ENCODE measurements at places on chromosomes 11 and 22.

- H3K4me3 ChIP-seq, result no peak overlapping the region
- H3K36me3 ChIP-seq, result peaks cover 7% of the 10 kb centered on the region
- no peaks in the 10 kb centered on the region for H3K4me1 ChIP-seq
- H3K27me3 ChIP-seq, result no peaks in the 10 kb centered on the region
- DNase-seq, result no peak
Observed at GRCh38 chr22:49617866-49618676, 209.6 kb downstream of the BRD1 start.

- no peak for DNase-seq
- no peaks in the 10 kb centered on the region for H3K4me1 ChIP-seq
- no peak overlapping the region for H3K4me3 ChIP-seq
- H3K36me3 ChIP-seq, result peaks cover 46% of the 10 kb centered on the region
- H3K27ac ChIP-seq, result no peak overlapping the region
Observed at GRCh38 chr11:43895601-43896000, 15.0 kb downstream of the ALKBH3 start.

GRCh38 chr22:22769434-22770279 is 118.0 kb upstream of the IGLL5 start:
- no peaks in the 10 kb centered on the region for H3K4me1 ChIP-seq
- no peaks in the 10 kb centered on the region for H3K36me3 ChIP-seq
- peaks cover 59% of the 10 kb centered on the region for H3K27me3 ChIP-seq
- H3K4me3 ChIP-seq, result no peak overlapping the region
- DNase-seq, result no peak

DNA sequence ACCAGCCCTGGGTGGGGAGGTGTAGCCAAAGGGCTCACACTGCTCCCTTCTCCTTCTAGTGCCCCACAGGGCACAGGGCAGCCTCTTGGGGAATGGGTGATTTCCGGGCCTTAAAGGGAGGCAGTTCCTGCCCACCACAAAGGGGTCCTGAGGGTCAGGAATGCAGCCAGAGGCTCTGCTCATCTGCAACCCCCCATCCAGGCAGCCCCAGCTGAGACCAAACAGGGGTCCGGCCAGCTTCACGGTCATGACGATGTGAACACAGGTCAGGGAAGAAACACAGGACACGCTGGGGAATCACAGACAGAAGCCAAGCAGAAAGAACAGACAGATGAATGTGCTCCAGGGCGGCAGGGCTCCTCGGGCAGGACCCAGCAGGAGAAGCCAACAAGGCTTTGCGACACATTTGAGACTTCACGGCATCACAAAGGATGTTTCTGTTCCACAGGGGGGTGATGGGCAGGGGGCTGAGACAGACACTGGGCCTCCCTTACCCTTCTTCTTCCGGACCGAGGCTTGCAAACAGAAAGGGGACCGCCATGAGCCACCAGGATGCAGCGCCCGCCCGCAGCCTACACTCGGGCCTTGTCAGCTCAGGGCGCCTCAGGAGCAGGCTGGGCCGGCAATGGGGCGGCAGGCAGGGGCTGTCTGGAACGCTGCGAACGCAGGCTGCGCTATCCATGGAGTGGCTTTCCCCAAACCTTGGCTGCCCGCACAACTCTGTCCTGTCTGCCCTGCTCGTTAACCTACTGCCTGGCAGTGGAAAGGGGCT is 101.9 kb downstream of the CTTN start:
- no peaks in the 10 kb centered on the region for H3K27me3 ChIP-seq
- no peak overlapping the region for H3K4me3 ChIP-seq
- no peak overlapping the region for H3K27ac ChIP-seq
- H3K4me1 ChIP-seq, result no peaks in the 10 kb centered on the region
- H3K36me3 ChIP-seq, result no peaks in the 10 kb centered on the region

DNA sequence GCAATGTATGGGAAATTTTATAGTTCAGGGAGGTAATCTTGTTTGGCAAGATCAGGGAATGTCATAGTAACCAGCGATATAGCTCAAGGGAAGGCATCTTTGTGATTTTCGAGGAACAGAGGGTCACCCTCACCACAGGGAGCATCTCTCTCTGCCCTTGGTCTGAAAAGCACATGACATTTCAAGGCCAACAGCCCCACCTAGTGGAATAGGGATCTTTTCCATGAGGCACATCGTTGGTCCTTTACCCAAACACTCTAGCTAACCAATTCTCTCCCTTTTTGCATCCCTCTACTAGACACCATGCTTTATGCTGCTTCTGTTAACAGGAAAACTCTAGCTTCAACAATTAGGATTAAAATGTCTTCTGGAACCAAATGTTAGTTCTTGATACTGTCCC is 179.0 kb downstream of the GRM5 start:
- no peak overlapping the region for H3K4me3 ChIP-seq
- H3K4me1 ChIP-seq, result peaks cover 3% of the 10 kb centered on the region
- peaks cover 19% of the 10 kb centered on the region for H3K36me3 ChIP-seq

DNA sequence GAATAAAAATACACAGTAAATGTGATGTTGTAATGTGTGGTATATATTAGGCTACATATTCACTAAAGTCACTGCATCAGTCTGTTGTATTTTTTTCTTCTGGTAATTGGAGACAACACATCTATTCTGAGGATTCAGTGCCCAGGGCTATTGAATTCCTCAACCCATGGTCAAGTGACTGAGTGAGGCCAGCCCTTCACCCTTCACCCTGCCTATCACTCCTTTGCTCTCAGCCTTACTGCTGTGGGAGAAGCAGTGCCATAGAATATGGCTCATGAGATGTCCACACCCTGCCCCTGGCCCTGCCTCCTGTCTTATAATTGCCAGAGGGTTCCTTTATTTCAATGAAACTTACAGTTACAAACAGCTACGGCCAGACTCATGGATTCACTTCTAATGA is 295.6 kb downstream of the NTM start:
- no peak for DNase-seq
- H3K27ac ChIP-seq, result no peak overlapping the region
- no peak overlapping the region for H3K4me3 ChIP-seq
- no peaks in the 10 kb centered on the region for H3K36me3 ChIP-seq

- no peak overlapping the region for H3K4me3 ChIP-seq
- H3K36me3 ChIP-seq, result no peaks in the 10 kb centered on the region
- no peak overlapping the region for H3K27ac ChIP-seq
- no peaks in the 10 kb centered on the region for H3K4me1 ChIP-seq
Observed at GRCh38 chr11:130076778-130077481, 7.2 kb downstream of the APLP2 start.

DNA sequence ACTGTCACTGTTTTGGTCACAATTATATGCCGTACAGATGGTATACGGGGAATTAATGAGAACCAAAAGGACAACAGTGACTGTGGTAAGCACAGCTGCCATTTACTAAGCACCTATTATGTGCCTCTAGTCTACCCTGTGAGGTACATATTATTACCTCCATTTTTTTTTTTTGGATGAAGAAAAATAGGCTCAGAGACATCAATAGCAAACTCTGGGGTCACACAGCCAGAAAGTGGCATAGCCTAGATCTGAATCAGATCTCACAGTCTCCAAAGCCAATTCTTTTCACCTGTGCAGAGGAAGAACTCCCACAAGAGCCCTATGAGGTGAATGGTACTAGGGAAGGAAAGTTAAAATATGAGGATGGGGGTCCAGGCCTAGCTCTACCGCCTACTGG is 68.9 kb downstream of the USP35 start:
- peaks cover 1% of the 10 kb centered on the region for H3K36me3 ChIP-seq
- H3K27ac ChIP-seq, result no peak overlapping the region
- DNase-seq, result no peak

DNA sequence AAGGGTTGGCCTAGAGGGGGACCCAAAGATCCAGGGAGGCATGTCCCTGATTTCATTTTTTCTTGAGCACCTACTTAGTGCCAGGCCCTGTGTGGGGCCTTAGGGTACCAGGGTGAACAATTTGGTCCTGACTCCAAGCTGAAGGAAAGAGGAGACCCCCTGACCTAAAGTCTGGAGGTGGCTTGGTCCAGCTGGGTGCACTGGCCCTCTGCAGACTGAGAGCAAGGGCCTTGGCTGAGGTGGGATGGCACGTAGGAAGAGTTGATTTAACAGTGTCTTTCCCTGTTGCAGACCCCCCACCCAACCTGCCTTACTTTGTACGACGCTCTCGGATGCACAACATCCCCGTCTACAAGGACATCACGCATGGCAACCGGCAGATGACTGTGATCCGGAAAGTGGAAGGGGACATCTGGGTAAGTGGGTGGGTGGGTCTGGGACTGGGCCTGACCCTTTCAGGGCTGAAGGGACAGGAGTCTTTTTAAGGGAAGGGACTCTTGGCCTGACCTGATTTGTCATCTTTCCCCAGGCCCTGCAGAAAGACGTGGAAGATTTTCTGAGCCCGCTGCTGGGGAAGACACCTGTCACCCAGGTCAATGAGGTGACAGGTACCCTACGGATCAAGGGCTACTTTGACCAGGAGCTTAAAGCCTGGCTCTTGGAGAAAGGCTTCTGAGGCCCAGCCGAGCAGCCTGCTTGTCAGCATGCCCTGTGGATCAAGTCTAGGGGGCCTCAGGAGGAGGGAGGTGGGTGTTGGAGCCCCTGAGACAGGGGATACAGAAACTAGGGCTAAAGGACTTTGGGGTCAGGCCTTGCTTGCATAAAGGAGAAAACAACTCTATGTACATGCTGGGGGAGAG is 3.3 kb downstream of the MRPL49 start:
- no peaks in the 10 kb centered on the region for H3K27me3 ChIP-seq
- no peak for DNase-seq

- no peaks in the 10 kb centered on the region for H3K27me3 ChIP-seq
- no peaks in the 10 kb centered on the region for H3K36me3 ChIP-seq
- no peak overlapping the region for H3K27ac ChIP-seq
- DNase-seq, result peak; percentile 9
- H3K4me3 ChIP-seq, result no peak overlapping the region
Observed at GRCh38 chr22:48948575-48949170, 879.0 kb downstream of the BRD1 start.

DNA sequence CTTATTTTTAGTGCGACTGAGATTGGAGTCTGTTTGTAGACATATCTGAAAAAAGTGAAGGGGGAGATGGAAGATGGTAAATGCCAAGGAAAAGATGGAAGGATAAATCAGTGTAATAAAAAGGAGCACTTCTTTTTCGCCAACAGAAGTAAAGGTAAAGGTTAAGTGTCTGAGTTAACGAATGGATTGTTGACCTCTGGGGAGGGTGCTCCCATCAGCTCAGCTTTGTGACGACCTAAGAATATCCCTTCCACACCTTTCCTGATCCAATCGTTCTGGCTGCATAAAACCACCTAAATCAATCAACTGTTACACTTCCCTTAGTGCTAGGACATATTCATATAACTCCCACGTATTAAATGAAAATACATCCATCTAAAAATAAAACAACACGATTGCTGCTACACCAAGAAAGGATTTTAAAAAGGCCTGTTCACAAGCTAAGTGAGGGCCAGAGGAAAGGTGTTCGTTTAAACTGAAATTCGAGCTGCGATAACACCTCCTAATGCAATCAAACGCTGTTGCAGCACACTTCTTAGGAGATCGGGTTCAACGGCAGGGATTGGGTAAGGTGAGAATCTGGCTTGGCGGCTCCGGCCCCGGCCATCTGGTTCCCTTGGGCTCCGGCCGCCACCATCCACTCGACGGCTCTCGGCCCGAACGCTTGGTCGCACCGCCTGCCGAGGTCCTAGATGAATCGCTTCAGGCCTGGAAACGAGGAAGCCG is 658 bp downstream of the C11orf71 start:
- H3K4me3 ChIP-seq, result peak overlapping the region; percentile 96
- H3K36me3 ChIP-seq, result peaks cover 31% of the 10 kb centered on the region
- H3K27me3 ChIP-seq, result peaks cover 4% of the 10 kb centered on the region
- H3K4me1 ChIP-seq, result peaks cover 34% of the 10 kb centered on the region
- no peak for DNase-seq
- H3K27ac ChIP-seq, result peak overlapping the region; percentile 98

DNA sequence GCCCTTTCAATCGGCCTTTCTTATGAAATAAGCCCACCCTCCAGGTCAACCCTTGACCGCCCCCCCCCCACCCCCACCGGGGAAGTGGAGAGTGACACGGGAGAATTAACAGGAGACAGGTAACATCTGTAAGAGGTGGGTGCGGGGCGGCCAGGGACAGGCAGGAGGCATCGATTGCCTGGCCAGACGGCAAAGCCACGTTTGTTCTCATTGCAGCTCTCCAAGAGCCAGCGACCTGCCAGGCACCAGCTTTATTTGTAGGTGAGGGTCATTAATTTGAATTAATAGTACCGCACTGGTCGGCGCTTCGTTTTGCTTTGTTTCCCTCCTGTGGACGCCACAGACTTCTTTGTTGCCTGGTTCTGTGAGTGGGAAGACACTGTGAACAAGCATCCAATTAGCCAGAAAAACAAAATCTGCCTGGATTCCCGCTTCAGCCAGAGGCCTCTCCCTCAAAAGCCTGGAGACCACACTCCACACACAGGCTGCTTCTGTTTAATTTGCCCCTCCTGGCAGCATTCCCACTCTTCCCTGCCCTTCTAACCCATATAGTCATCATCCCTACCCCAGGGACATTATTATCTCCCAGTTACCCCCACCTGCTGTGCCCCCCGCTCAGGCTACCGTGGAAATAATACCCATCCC is 104.5 kb upstream of the OPCML start:
- no peaks in the 10 kb centered on the region for H3K27me3 ChIP-seq
- no peaks in the 10 kb centered on the region for H3K4me1 ChIP-seq
- no peaks in the 10 kb centered on the region for H3K36me3 ChIP-seq
- H3K27ac ChIP-seq, result no peak overlapping the region
- H3K4me3 ChIP-seq, result no peak overlapping the region
- no peak for DNase-seq

DNA sequence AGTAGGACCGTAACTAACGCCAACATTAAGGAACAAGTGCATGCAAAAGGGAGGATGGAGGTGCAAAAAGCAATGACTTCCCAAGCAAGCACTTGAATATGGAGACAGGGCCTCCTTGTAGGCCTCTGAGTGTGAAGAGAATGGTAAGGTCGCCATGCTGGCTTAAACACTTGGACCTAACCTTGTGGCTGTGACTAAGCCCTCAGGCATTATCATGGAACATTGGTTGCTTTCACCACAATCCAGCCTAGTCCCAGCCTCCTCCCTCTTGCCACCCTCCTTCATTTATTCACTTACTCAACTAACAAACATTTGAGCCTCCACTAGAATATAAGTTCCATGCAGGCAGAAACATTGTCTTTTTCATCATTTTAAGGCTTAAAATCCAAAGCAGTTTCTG is 11.9 kb upstream of the SYTL2 start:
- no peak overlapping the region for H3K4me3 ChIP-seq
- peaks cover 3% of the 10 kb centered on the region for H3K36me3 ChIP-seq
- H3K27me3 ChIP-seq, result peaks cover 8% of the 10 kb centered on the region

DNA sequence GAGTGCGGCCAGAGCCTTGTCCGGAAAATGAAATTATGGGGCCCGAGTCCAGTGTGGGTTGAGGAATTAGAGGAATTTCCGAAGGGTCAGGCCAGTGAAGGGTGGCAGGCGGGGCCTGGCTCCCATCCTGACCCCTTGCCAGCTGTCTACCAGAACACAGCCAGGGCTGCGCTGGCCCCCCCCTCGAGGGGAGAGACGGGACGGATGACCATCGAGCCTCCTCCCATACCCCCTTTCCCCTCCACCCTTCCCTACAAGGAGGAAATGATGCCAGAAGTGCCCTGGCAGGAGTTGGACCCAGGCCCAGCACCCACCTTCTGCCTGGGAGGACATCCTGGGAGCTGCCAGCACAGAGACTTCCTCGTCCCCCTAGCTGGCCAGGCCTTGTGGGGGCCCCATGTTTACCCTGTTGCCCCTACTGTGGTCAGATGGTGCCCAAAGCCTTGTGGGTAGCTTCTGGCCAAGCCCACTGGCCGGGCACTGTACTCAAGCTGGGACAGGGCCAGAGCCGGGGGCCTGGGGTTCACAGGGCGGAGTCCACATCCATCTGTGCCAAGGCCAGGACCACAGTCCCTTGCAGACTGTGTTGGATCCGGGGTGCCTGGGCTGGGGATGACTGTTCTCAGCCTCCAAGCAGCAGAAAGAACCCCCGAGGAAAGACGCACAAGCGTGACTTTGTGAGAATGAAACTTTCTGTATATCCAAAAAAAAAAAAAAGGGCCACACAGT is 20.8 kb downstream of the ARVCF start:
- no peaks in the 10 kb centered on the region for H3K36me3 ChIP-seq
- H3K27ac ChIP-seq, result no peak overlapping the region
- H3K27me3 ChIP-seq, result peaks cover 7% of the 10 kb centered on the region
- no peak overlapping the region for H3K4me3 ChIP-seq
- no peaks in the 10 kb centered on the region for H3K4me1 ChIP-seq
- no peak for DNase-seq

Data from activated naive CD4-positive, alpha-beta T cell treated with anti-CD3 and anti-CD28 coated beads, Interleukin-2, amount 10 ng/mL, durations not matched to agents 7 days and 5 days (primary cell).